Ecto neural progenitor cell (in vitro differentiated cells): ENCODE measurements at places on chromosomes 13 and 19.

GRCh38 chr19:49453013-49453756 lies at the start of gene ALDH16A1:
ALDH16A1 (plus strand) TSS chr19:49453225; CDS start chr19:49453332, 107 bp downstream.
- peak; percentile 100 for DNase-seq

GRCh38 chr13:88022431-88023208 lies 351.4 kb downstream of the SLITRK5 start:
- no peak for DNase-seq

DNA sequence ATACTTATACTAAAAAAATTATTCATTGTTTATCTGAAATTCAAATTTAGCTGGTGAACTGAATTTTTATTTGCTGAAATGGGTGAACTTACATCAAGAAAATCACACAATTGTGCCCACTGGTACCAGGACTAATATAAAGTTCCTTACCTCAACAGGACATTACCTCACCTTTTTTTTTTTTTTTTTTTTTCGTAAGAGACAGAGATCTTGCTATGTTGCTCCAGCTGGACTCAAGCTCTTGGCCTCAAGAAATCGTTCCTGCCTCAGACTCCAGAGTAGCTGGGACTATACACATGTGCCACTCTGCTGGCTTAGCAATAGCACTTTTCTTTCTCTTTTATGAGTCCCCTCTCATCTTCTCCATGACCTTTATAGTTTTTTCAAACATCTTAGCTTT lies 22.5 kb upstream of the NDFIP2 start:
- no peak for DNase-seq

- no peak for DNase-seq
Measured at GRCh38 chr13:44312834-44313551, 60.6 kb upstream of the SERP2 start.

DNA sequence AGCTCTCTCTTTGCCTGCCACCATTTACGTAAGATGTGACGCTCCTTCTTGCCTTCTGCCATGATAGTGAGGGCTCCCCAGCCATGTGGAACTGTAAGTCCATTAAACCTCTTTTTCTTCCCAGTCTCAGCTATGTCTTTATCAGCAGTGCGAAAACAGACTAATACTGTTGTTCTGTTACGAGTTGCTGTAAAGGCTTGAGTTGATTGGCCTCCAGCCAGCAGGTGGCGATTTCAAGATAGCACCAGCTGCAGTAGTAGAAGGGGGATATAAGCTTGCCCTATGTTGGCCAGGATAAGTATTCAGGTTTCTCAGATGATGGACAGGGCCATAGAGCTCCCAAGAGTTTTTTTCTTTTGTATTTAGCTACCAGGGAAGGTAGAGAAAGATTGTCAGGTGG lies 385.5 kb downstream of the MZT1 start:
- no peak for DNase-seq

- DNase-seq = peak; percentile 64
Measured at GRCh38 chr13:81395368-81395767, 1054.4 kb upstream of the SPRY2 start.

DNA sequence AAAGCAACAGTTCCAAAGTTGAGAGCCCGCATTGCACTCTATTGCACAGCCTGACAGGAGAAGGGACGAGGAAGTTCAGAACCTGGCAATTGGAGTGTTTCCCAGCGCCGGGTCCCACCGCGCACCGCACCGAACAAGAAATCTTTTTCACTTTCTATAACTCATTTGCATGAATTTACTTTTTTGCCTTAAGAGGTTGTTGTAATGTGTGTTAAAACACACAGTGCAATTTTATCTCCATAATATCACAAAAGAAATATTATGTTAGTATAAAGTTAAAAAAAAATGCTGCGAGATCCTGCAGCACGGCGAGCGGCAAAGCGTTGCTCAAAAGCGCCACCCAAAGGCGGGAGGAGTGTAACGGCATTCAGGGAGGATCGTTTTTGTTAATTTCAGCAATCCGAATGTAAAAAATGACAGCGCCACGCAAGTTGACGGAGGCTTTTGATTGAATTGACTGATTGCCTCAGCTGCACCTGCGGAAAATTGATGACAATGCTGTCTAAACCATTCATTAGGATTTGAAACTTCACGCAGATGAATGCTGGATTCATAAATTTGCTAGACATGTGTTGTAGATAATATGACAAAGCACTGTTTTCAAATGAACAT lies 303.6 kb upstream of the ZNF507 start:
- DNase-seq = peak; percentile 62

DNA sequence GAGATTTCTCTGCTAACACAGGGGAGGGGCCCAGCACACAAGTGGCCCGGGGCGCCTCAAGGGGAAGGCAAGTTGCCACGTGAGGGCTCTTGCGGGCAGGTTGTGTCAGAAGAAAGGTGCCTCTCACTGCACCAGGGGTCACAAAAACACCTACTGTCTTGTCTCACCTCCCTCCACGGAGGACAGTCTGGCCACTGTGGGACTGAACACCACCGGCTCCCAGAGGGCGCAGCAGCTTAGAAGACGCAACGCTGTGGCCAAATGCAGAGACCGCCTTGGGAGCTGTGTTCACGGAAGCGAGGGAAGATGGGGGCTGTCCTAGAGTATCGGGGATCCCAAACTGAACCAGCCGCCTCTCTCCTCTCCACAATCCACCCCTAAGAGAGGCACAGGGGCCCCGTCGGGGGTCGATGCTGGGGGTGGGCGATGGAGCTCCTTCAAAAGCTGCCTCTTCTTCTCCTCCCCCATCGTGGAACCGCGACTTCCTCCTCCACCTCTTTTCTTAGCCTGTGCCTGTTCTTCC lies 177.5 kb downstream of the FOXO1 start:
- DNase-seq = no peak

DNA sequence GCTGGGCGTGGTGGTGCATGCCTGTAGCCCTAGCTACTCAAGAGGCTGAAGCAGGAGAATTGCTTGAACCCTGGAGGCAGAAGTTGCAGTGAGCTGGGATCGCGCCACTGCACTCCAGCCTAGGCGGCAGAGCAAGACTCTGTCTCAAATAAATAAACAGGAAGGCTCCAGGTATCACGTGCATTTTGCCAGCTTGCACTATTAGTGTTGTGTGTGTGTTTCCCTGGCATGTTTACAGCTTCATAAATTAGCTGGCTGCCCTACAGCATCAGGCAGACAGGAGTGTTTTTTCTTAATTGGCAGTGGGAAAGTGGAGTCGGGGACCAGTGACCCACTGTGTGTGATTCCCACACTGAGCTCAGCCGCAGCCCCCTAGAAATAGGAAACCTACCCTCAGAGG lies 32.6 kb downstream of the SHISA2 start:
- no peak for DNase-seq

- DNase-seq = peak; percentile 84
Measured at GRCh38 chr19:51552996-51553725, 17.9 kb upstream of the ZNF175 start.

GRCh38 chr13:33865945-33866344 lies 48.0 kb downstream of the RFC3 start:
- no peak for DNase-seq

DNA sequence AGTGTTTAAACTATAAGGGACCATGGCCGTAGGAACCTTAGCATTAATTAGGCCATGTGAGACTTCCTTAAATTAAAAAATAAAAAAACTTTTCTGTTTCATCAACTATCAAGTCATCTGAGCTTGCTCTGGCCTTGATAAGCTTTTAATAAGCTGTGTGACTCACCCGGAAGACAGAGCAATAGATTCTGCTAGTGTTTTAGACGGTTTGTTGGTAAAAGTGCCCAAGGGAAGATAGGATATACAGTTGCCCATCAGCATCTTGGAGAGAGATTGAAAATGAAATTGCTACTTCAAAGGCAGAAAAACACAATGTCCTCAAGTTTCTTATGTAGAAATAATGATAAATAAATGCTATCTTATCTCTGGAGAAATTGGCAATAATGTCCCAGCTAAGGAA lies 31.2 kb upstream of the RCBTB2 start:
- DNase-seq = no peak

DNA sequence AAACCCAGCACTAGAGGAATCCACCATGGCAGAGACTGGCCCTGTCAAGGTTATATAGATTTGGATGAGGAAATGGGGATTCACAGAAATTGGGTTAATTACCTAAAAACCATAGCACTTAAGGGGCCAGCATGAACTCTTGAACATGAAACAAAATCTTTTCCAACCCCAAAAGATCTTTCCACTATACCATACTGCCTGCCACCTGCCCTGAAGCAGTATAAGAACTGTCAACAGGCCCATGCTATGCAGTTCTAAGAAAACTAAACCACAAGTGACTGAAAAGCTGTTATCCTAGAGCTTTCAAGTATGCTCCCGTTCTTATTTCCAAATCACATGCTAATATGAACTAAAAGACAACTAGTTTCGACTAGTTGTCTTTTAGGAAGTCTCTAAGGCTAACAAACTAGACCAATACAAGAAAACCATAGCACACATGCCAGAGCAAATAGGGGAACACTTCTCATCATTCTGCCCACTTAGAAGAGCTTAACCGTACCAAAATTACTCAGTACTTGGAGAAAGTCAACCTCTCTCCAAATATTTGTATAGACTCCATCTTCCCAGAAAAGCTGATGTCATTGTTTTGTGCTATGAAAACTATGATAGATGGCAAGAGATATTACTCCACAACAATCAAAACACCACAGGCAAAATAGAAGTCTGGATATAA lies 27.5 kb downstream of the HSPH1 start:
- no peak for DNase-seq

DNA sequence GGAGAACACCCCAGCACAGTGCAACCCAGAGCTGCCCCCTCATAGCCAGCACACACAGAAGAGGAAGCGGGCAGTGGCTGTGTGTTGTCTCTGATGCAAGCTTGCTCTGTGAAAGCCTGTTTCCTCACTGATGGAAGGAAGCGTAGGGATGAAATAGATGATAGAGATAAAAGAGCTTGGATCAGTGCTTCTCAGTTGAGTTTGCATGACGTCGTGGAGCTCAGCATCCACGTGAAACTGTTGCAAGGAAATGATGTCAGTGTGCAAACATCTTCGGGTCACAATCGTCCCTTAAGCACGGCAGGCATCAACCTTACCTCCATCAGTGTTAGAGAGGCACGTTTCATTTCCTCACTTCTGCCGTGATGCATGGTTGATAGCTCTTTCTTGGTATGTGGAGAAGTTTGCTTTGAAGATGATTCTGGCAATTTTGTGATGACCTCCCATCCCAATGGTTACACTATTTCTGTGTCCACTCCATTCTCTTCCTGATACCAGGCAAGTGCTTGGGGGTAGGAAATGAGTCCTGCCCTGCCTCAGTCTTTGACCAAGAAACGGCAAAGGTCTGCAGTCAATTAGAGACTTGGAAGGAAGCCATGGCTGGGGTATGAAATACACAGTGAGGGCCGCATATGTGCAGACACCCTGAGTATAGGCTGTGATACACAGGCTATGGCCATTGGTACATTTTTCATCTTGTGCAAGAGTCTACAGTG lies 183.0 kb downstream of the ZNF536 start:
- no peak for DNase-seq

- DNase-seq = no peak
Measured at GRCh38 chr19:5147978-5148793, 179.3 kb downstream of the KDM4B start.

- no peak for DNase-seq
Measured at GRCh38 chr19:57825511-57825910, 4.6 kb upstream of the ZNF587B start.

DNA sequence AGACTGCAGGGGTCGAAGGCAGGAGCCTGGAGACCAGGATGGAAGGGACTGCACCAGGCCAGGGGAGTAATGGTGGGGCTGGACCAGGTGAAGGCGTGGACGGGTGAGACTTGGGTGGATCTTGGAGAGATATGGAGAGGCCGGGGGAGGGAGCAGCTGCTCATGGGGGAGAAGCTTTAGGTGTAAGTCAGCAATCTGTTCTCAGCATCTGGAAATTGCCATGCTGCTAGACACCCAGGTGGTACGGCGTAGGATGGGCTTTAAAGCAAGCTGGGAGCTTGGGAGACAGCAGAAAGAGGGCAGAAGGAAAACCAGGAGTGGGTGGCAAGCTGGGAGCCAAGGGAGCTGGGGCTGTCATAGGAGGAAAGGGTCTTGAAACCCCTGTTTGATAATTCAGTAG lies 3.0 kb downstream of the CERS4 start:
- no peak for DNase-seq

GRCh38 chr13:78177306-78177705 lies 258.7 kb upstream of the EDNRB start:
- no peak for DNase-seq

DNA sequence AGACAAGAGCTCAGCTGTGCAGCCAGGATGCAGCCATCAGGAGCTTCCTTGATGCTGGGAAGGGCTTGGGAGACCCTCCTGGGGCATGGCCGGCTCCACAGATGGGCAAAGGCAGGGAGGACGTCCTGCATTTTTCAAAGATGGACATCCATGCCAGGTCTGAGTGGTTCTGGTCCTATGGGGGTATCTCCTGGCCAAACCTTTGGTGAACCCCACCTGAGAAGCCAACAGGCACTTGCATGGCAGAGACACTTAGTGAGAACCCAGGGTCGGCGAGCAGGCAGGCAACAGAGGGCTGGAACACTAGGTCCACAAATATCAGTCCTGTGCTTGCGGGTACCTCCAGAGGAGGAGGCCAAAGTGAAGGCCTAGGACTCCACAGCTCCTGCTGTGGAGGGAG lies 70.0 kb downstream of the KCTD15 start:
- DNase-seq = no peak

DNA sequence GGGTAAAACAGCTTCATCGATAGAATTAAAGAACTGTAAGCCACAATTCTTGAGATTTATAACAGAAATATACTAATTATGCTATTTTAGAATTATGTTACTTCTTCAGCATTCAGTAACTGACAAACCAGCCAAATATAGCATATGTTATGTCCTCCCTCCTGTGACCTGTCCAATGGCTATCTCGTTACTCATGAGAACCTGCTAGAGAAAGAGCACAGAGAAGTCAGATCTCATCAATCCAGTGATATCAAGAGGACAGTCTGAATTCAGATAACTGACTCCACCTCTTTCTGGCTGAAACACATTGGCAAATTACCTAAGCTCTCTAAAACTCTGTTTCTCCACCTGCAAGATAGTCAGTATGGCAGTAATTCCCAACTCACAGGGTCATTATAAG lies 170.4 kb downstream of the FGF14 start:
- DNase-seq = no peak

DNA sequence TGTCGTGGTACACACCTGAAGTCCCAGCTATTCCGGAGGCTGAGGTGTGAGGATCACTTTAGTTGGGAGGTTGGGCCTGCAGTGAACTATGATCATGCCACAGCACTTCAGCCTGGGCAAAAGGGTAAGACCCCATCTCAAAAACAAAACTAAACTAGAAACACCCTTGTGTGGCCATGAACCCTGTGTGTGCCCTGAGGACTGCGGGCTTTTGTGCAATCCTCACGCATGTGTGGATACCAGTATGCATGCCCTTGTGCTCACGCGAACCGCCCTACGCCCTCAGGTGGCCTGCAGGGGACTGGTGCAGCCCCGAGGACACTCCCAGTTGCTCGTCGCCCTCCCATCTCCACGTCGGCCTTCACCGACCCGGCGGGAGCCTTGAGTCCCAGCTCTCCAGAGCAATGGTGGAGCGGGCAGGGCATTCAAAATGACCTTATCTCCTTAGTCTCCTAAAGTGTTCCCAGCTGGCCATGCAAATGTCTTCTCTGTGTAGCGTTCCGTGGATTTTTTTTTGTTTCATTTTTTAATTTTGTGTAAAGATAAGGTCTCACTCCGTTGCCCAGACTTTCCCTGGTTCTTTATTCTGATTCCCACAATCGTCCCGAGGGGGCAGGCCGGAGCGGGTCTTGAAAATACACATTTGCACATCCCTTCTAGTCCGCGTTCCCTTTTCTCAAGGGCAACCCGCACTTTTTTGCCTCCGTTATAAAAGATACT lies 868 bp upstream of the EGLN2 start:
- peak; percentile 82 for DNase-seq
